Astrocyte (in vitro differentiated cells and primary cell): ENCODE measurements at places on chromosomes 6 and 20. TPM values are rescaled to one million over a fixed set of nuclear protein-coding genes. Genes with fewer than 3 reads are reported as not detected.

FBXO30 gene
- total RNA-seq, result 12.8 and 13.6 TPM in 2 replicates

PRPH2 gene
- not detected in 2 replicates for total RNA-seq

SIRPD gene
- total RNA-seq, result not detected in 2 replicates

HLA-DOA gene
- 0.48 and 0.89 TPM in 2 replicates for total RNA-seq

POM121L2 gene
- total RNA-seq, result not detected in 2 replicates

LY86 gene
- not detected in 2 replicates for total RNA-seq

SLC18B1 gene
- 8.2 and 10.6 TPM in 2 replicates for total RNA-seq

POPDC3 gene
- 8.6 and 9.1 TPM in 2 replicates for total RNA-seq

CD40 gene
- 2.3 and 4.1 TPM in 2 replicates for total RNA-seq

TINAG gene
- total RNA-seq, result not detected in 2 replicates

PROKR2 gene
- not detected in 2 replicates for total RNA-seq

TRIM27 gene
- total RNA-seq, result 50.8 and 54.5 TPM in 2 replicates

ENPP4 gene
- 5.0 and 5.7 TPM in 2 replicates for total RNA-seq

GTSF1L gene
- not detected in 2 replicates for total RNA-seq

KIF16B gene
- 6.5 and 7.0 TPM in 2 replicates for total RNA-seq

CYP39A1 gene
- 0.72 and 0.84 TPM in 2 replicates for total RNA-seq

CGA gene
- 1.5 and 2.0 TPM in 2 replicates for total RNA-seq

EPB41L1 gene
- total RNA-seq, result 35.0 and 39.4 TPM in 2 replicates

RHAG gene
- total RNA-seq, result not detected in 2 replicates

IP6K3 gene
- 4.5 and 4.6 TPM in 2 replicates for total RNA-seq

CST11 gene
- total RNA-seq, result not detected in 2 replicates

EPPIN gene
- total RNA-seq, result not detected in 2 replicates

PSMB8 gene
- total RNA-seq, result 45.5 and 57.5 TPM in 2 replicates

HDGFL1 gene
- not detected in 2 replicates for total RNA-seq

GCNT2 gene
- total RNA-seq, result 13.0 and 14.8 TPM in 2 replicates

GFOD1 gene
- 9.6 and 10.8 TPM in 2 replicates for total RNA-seq

SCUBE3 gene
- total RNA-seq, result 8.5 and 10.1 TPM in 2 replicates

SAMHD1 gene
- 95.7 and 99.7 TPM in 2 replicates for total RNA-seq

PCED1A gene
- total RNA-seq, result 17.2 and 23.5 TPM in 2 replicates

E2F1 gene
- total RNA-seq, result 1.6 and 2.3 TPM in 2 replicates

GPR63 gene
- total RNA-seq, result 1.6 and 1.8 TPM in 2 replicates

WFDC10B gene
- total RNA-seq, result not detected in 2 replicates

FNDC11 gene
- 0.19 and 0.20 TPM in 2 replicates for total RNA-seq

CNBD2 gene
- total RNA-seq, result 2.1 and 3.0 TPM in 2 replicates

CLIC5 gene
- 0.14 and 0.32 TPM in 2 replicates for total RNA-seq

CLDN20 gene
- total RNA-seq, result not detected in 2 replicates

TP53TG5 gene
- total RNA-seq, result not detected in 2 replicates

UTRN gene
- 62.1 and 86.3 TPM in 2 replicates for total RNA-seq

TUBB gene
- total RNA-seq, result 815 and 887 TPM in 2 replicates
